ENCODE measurements at places on chromosomes 2 and 18. TPM values are rescaled to one million over a fixed set of nuclear protein-coding genes. Genes with fewer than 3 reads are reported as not detected.

Gene MC2R
- total RNA-seq, result not detected

Gene APLF
- 0.61 TPM for total RNA-seq

Gene BOLL
- total RNA-seq, result not detected

Gene IL18R1
- total RNA-seq, result 1.0 TPM

Gene MAP2
- 1.5 TPM for total RNA-seq

Gene STAT1
- 52.7 TPM for total RNA-seq

Gene CNDP1
- not detected for total RNA-seq

Gene FNDC4
- 4.5 TPM for total RNA-seq

Gene CD226
- 0.11 TPM for total RNA-seq

Gene FSHR
- not detected for total RNA-seq

Gene SERPINB3
- 0.06 TPM for total RNA-seq

Gene DPYSL5
- total RNA-seq, result 5.6 TPM

Gene DAW1
- total RNA-seq, result 2.1 TPM

Gene MREG
- total RNA-seq, result 4.0 TPM

Gene KIF1A
- total RNA-seq, result 0.71 TPM

Gene CPS1
- 16.3 TPM for total RNA-seq

Gene UGT1A6
- total RNA-seq, result 0.72 TPM

Gene DNER
- total RNA-seq, result 11.8 TPM

Gene GALR1
- not detected for total RNA-seq

Gene LRRTM1
- not detected for total RNA-seq

Gene AQP4
- total RNA-seq, result 0.05 TPM

Gene LHCGR
- not detected for total RNA-seq

Gene LDAH
- total RNA-seq, result 18.7 TPM

Gene ACTR2
- total RNA-seq, result 136 TPM

Gene B3GNT7
- 2.2 TPM for total RNA-seq

Gene COLEC12
- 0.06 TPM for total RNA-seq

Gene CHRNG
- total RNA-seq, result not detected

All from A549 treated with AZD2906 at 1 μM for 4 hours (cell line).